Activated naive CD8-positive, alpha-beta T cell treated with anti-CD3 and anti-CD28 coated beads, Interleukin-2, amount 10 ng/mL, durations not matched to agents 7 days and 5 days (primary cell): ENCODE measurements at places on chromosomes 2 and 18. TPM values are rescaled to one million over a fixed set of nuclear protein-coding genes. Genes with fewer than 3 reads are reported as not detected.

Gene DSG4
- total RNA-seq, result not detected

Gene LOXL3
- total RNA-seq, result 0.42 TPM

Gene LCT
- total RNA-seq, result 0.14 TPM

Gene SRD5A2
- total RNA-seq, result not detected

Gene IMMT
- 121 TPM for total RNA-seq

Gene CYTIP
- total RNA-seq, result 238 TPM

Gene ALPI
- not detected for total RNA-seq

Gene CD207
- total RNA-seq, result not detected

Gene CRYBA2
- total RNA-seq, result not detected

Gene CTLA4
- total RNA-seq, result 7.6 TPM

Gene EML6
- total RNA-seq, result 2.1 TPM

Gene ALKAL2
- total RNA-seq, result not detected

Gene SF3B1
- 392 TPM for total RNA-seq

Gene NETO1
- total RNA-seq, result not detected

Gene NYAP2
- not detected for total RNA-seq

Gene FAM161A
- 3.8 TPM for total RNA-seq

Gene OTOF
- 58.0 TPM for total RNA-seq

Gene RGPD4
- total RNA-seq, result 0.31 TPM

Gene LAMA1
- total RNA-seq, result not detected

Gene GRHL1
- 0.43 TPM for total RNA-seq

Gene PLEKHB2
- 54.2 TPM for total RNA-seq

Gene RAD51AP2
- total RNA-seq, result not detected
